NCI-H2107 (cell line): ENCODE measurements at places on chromosomes 5 and 9.

- DNase-seq = no peak
Observed at GRCh38 chr5:6737043-6737941, 24.1 kb downstream of the TENT4A start.

DNA sequence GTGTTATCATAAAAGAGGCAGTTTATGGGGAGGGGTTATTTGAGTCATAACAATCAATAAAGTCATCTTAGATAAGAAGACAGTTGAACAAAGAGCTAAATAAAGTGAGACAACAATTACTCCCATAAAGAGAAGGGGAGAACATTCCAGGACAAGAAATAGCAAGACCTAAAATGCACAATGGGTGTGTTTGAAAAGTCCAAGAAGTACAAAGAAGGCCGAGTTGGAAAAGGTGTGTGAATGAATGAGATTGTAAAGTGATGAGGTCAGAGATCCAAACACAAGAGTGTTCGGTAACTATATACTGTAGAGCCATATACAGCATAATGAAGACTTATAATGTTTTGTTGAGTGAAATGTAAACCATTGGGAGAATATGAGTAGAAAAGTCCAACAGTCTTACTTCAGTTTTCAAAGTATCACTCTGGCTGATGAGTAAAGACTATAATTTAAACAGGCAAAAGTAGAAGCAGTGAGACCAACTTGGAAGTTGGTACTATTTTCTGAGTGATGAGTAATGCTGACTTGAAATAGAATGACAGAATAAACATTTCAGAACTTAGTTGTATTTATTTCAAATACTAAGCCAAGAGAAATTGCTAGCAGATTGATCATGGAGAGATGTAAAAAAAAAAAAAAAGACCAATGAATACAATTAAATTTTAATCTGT lies 868.7 kb upstream of the CDH9 start:
- no peak for DNase-seq

GRCh38 chr5:149526845-149527590 lies 24.2 kb downstream of the CSNK1A1 start:
- no peak for DNase-seq

GRCh38 chr5:113056988-113057387 lies 80.4 kb downstream of the DCP2 start:
- DNase-seq = no peak

GRCh38 chr9:95718263-95718662 lies 157.2 kb upstream of the ERCC6L2 start:
- no peak for DNase-seq

- no peak for DNase-seq
Observed at GRCh38 chr9:36603006-36603405, 30.3 kb downstream of the MELK start.

GRCh38 chr9:19533373-19533772 lies 124.6 kb downstream of the ACER2 start:
- DNase-seq = no peak

- no peak for DNase-seq
Observed at GRCh38 chr5:153429761-153430380, 60.6 kb upstream of the GRIA1 start.

GRCh38 chr9:76441551-76442322 lies 17.2 kb upstream of the GCNT1 start:
- DNase-seq = no peak

DNA sequence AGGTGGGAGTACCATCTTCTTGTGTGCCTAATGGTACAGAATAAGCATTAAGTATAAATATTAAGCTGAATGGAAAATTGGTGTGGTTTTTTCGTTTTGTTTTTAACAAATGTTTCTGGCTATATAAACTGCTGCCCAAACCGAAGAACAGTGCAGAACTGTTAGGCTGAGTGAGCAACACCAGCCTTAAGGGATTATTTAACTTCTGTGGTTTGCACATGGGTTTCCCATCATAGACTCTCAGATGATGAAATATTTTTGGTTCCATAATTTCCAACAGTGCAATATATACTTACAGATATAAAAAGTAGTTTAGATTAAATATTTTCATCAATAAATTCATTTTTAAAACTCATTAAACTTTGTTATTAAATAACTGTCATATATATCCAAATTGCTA lies 16.4 kb downstream of the C5orf63 start:
- DNase-seq = no peak

DNA sequence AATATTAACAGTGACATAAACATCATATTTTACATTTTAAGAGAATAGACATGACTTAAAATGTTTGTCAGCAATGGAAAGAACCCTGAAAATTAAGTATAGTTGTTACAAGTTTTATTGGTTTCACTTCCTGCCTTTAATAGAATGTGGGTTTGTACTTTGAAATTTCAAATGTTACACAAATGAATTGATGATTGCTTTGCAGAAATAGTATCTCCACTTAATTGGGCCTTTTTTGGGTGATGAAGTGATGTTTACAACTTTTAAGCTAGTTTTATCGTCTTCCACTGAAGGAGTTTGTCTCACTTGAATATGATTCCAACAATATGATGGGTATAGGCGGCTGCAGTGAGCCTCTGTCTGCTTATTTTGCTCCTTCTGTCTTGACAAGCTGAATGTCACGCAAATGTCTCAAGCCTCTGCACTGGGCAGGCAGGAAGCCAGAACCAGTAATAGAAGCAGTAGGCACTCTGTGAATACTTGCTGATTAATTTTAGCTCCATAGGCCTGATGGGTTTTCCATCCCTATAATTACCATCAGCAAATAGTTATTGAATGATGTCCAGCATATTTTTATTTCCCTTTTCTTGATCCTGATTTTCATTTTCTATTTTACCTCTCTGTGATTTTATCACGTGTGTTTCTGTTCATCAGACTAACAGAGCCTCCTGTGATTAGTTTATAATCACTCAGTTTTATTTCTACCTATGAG lies 10.6 kb upstream of the NR3C1 start:
- DNase-seq = no peak

DNA sequence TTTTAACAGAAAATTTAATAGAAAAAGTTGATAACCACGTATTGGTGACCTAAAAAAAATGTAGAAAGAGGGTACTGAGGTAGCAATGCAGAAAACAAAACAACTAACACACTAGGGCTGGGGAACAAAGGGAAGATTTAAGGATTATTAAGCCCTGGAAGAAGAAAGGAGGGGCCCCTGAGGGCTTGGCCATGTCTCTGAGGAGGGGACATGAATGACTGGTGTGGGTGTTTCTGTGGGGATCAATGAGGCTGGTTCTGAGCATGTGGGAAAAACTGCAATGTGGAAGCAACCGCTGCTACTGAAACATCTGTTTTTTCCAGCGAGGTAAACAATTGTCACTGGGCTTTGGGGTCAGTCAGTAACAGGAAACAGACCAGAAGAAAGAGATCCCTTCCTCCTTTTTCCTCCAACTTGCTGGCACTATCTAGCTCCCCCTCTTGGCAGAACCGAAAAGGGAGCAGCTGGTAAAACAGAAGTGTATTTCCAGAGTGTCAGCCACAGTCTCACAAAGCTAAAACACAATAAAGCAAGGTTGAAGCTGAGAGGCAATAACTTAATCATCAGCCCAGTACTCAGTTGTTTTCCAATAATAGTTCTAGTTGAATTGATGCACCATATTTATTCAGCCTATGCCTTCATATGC lies 48.3 kb downstream of the ATPSCKMT start:
- no peak for DNase-seq

DNA sequence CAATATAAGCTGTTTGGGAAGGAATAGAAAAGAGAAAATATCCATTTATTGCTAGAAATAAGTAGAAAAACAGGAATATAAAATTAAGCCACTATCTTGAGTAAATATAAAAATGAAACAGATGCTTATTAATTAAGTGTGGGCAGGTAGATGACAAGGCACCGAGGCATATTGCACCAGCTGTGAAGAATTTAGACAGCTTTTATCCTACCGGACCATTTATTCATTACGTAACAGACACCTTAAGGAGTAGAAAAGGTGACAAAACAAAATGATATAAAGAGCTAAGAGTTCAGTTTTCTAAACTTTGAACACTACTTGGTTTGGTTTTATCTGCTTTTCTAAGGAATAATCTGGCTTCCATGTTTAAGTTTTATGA lies 404.1 kb downstream of the PTPRD start:
- no peak for DNase-seq

- no peak for DNase-seq
Observed at GRCh38 chr5:143036146-143036927, 266.2 kb downstream of the ARHGAP26 start.

DNA sequence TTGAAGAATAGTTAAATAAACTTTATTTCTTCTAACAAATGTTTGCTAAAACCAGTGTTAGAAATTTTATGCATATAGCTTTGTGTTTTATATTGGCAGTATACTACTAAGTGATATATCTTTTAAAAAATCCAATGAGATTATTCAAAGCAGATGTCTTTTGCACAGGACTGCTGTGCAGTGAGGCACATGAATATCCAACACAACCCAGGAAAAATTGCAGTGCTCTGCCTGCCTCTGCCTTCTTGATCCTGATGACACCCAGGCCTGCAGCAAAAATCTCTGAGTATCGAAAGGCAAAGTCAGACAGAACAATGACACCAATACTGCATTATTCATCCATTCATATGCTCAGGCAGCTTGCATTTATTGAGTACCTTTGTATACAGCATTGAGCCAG lies 1076.5 kb upstream of the ARRDC3 start:
- no peak for DNase-seq

DNA sequence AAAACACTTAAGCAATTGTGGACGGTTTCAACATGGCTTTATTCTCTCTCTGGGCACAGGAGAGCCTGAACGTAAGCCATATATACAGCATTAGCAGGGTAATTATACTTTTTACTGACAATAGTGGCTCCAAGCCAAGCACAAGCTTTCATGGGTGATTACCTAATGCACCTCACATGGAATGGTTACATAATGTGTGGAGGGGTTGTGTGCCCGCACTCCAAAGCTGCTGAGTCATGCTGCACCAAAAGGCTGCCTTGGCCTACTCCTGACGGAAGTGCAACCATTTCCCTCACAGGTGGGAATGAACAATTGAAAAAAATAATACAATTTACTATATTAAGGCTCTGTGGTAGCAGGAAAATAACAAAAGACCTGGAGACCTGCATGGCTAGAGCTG lies 86.5 kb upstream of the ATP10B start:
- no peak for DNase-seq

GRCh38 chr5:83494666-83495065 lies 23.1 kb downstream of the VCAN start:
- no peak for DNase-seq

DNA sequence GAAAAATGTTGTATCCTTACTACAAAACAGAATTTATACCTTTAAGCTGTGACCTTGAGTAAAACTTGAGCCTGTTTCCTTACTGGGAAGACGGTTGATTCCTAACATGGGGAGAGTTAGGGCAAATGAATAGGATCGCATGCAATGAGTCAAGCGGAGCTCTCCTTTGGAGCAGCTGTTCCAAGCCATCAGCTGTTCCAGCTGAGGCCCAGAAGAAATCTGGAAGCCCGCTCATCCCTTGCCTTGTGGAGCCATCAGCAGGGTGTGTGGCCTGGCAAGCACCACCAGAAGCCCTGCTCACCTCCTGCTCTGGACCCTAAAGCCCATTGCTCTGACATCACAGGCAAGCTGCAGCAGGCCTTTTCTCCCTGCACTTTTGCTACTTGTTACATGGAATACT lies 8.0 kb downstream of the KIAA1191 start:
- no peak for DNase-seq

GRCh38 chr9:38358390-38359296 lies 33.9 kb upstream of the ALDH1B1 start:
- DNase-seq = no peak

GRCh38 chr5:107576155-107576554 lies 94.6 kb downstream of the EFNA5 start:
- DNase-seq = no peak

DNA sequence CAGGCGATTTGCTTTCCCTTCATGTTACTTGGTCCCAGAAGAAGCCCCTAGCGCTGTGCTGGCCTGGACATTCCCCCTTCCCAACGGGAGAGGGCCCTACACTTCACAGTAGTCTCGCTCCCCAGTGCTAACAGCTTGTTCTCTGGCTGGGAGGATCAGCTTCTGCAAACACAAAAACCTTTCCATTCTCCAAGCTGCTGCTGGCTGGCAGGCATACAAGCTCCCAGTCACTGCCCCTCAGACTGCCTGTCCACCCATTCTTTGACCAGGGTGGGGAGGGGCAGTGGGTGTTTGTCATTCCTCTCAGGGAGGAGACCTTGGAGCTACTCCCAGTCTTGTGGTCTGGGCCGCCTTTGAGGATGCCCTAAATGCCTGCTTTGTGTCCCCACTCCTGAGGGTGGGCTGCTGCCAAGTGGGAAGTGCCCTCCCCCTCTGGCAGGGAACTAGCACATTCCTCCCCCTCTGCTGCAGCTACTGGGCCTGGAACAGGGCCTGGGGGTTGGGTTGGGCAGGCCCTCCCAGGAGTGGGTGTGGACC lies 20.8 kb downstream of the ENHO start:
- DNase-seq = no peak

DNA sequence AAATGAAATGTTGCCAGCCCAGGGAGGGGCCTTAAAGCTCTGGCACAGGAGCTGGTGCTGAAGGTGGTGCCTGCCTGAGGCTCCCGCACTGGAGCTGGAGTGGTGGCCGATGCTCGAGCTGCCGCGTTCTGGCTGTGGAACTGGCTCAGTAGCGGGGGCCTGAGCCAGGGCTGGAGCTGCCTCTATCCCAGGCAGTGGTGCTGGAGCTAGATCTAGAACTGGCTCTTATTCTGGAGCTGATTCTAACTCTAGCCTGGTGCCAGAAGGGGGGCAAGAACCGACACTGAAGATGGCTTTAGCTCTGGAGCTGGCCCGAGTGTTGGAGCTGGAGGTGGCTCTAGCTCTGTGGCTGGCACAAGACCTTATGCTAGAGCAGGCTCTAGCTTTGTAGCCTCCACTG lies 19.2 kb downstream of the OBP2B start:
- no peak for DNase-seq

DNA sequence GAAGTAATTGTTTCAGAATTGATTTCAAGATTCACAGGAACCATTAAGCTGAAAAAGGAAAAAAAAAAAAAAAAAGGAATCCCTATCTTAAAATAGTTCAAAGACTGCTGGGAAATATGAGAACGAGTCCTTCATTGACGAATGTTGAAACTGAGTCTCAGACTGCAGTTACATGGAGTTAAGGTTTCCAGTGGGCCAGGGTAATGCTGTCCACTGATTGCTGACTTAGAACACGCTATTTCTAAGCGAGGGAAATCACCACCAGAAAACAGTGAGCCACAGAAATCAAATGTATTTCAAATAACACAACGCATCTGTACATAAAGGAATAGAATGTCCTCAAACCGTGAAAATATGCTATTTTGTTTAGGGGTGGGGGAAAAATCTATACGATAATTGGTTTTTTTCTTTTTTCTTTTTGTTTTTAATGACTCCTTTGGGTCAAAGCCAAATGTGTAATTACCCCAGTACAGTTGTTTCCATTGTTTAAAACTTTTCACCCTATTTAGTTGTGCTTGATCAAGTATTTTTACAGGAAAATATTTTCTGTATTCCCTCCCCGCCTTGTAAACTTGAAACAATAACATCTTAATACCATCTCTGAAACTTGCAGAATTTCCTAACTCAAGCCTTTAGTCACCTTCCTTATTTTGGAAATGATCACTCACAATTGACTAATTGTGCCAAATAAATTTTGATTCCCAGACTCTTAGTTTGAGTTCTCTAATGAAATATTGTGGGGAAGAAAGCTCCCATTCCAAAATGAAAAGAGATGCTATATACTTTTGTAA lies 208.3 kb downstream of the MCTP1 start:
- DNase-seq = no peak
